ENCODE measurements at places on chromosomes 16 and 17.
A peak's percentile ranks its signal among the peaks of the same experiment; 100 is the strongest.

- no peak for DNase-seq
These were observed 13.1 kb downstream of the FOXN1 start for GRCh38 chr17:28519236-28519635.

DNA sequence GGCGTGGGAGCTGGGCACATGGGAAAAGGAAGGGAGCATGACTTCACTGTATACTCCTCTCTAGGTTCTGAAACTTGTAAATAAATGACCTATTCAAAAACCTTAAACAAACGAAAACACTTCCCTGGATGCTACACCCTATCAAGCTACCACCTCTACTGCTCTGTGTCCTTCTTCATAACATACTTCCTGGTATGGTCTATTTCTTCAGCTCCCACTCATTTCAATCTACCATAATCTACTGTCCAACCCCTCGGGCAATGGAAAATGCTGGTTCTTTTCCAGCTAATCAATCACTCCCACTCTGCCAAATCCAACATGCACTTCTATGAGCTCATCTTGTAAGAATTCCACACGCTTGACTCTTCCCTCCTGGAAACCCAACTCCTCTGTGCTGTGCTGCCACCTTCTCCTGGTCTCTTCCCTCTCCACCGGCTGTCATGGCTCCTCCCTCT, 42.4 kb downstream of the AMFR start:
- DNase-seq, result no peak

DNA sequence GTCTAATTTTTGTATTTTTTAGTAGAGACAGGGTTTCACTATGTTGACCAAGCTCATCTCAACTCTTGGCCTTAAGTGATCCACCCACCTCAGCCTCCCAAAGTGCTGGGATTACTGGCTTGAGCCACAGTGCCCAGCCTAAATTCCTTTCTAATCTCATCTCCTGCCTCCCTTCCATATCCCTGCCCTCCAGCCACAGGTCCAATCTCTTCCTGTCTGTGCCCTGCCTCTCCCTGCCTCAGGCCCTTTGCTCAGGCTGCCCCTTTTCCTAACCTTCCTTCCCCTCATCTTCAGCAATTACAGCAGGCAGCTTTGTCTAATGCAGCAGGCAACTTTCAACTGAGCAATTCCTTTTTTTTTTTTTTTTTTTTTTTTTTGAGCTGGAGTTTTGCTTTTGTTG, 46.8 kb downstream of the CFAP20 start:
- DNase-seq, result no peak

- no peak for DNase-seq
These were observed 127.9 kb downstream of the AXIN2 start for GRCh38 chr17:65433592-65433991.

DNA sequence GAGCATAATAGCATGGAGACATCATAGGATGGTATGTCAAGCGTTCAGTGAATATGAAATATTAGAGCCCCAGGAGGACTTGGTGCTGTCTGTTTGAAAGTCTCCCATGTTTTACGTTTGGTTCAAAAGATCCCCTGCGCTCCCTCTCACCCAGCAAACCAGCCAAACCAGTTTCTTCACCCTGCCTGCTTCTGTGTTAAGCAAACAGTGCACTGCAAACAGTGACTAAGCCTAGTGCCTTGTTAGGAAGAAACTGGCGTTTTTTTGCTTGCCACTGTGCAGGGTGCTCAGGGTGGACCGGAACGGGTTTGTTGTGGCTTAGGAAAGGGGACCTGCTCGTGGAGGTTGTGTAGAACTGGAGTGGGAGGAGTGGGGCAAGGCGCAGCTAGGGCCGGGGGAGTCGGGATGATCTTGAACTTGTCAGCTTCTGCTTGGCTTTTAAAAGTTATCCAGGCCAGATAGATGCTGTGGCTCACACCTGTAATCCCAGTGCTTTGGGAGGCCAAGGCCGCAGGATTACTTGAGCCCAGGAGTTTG, 7.7 kb downstream of the CDH1 start:
- DNase-seq, result no peak

- no peak for DNase-seq
These were observed 105.8 kb downstream of the DNAH9 start for GRCh38 chr17:11704041-11704440.

GRCh38 chr17:48012151-48012520, 25.5 kb downstream of the COPZ2 start:
- peak; percentile 79 for DNase-seq

DNA sequence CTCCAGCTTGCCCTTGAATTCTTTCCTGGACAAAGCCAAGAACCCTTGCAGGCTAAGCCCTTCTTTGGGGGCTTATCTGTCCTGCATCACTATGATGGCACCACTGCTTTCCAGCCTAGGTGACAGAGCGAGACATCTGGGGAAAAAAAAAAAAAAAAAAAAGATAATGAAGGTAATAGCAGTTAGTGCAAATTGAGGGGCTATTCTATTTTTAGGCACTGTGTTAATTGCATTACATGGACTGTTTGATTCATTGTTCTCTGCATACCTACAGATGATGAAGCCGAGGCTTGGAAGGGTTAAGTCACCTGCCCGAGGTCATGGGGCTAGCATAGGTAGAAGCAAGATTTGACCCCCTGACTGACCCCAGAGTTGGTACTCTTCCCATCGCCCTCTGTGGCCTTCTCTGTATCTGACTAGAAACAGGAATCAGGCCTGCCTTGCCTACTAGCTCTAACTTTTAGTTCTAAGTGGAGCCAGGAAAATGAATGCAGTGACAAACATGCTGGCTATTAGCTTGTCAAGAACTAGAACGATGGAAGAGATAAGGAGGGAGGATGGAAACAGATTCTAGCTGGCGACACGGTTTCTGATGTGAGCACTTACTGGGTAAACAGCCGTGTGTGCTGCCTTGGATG, 312.1 kb downstream of the SNX29 start:
- DNase-seq, result no peak

DNA sequence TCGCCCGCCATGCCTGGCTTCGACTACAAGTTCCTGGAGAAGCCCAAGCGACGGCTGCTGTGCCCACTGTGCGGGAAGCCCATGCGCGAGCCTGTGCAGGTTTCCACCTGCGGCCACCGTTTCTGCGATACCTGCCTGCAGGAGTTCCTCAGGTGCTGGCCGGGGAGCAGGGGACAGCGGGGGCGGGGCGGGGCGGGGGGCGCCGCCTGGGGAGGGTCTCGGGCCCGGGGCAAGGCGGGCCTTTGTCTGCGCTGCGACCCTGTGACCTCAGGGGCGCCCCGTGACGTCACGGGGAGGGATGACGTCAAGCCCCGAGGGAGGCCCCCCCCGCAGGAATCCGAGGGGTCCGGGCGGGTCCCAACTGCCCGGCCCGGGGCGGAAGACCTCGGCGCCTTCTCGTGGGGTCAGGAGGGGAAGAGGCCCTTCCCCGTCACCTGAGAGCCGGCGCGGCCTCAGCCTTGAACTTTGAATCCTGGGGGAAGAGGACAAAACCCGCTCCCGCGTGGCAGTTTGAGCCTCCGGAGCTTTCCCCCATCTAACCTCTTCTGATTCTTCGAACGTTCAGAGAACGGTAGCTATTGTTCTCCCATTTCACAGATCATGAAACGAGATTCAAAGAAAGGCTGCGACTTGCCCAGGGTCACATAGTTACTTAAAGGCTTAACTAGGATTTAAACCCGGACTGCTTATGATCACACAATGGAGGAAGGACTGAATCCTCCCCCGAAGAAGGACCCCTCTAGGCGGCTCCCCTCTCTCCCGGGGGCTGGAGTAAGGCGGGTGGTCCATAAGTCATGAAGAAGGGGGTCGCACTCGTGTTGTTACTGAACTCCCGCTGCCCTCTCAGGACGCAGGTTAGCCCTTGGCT, 527 bp downstream of the TRAF4 start:
- no peak for DNase-seq

DNA sequence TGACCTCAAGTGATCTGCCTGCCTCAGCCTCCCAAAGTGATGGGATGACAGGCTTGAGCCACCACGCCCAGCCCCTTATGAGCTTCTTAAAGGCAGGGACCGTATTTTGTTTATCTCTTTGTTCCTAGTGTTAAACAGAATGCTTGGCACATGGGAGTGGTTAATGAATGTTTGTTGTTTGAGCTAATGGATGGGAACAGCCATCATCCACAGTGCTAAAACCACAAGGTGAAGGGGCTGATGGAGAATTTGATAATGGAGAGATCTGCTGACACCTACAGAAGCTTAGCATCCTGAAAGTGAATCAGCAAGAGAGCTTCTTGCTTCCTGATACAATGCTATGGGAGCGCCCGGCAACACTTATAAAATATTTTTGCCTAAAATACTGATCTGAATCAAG, 8.6 kb upstream of the CDH1 start:
- no peak for DNase-seq

GRCh38 chr17:13030459-13031300, 12.9 kb upstream of the ELAC2 start:
- DNase-seq, result no peak

GRCh38 chr17:70111201-70111600, 36.2 kb downstream of the KCNJ16 start:
- DNase-seq, result no peak

GRCh38 chr17:77345260-77345910, 204.6 kb downstream of the SEC14L1 start:
- peak; percentile 2 for DNase-seq

DNA sequence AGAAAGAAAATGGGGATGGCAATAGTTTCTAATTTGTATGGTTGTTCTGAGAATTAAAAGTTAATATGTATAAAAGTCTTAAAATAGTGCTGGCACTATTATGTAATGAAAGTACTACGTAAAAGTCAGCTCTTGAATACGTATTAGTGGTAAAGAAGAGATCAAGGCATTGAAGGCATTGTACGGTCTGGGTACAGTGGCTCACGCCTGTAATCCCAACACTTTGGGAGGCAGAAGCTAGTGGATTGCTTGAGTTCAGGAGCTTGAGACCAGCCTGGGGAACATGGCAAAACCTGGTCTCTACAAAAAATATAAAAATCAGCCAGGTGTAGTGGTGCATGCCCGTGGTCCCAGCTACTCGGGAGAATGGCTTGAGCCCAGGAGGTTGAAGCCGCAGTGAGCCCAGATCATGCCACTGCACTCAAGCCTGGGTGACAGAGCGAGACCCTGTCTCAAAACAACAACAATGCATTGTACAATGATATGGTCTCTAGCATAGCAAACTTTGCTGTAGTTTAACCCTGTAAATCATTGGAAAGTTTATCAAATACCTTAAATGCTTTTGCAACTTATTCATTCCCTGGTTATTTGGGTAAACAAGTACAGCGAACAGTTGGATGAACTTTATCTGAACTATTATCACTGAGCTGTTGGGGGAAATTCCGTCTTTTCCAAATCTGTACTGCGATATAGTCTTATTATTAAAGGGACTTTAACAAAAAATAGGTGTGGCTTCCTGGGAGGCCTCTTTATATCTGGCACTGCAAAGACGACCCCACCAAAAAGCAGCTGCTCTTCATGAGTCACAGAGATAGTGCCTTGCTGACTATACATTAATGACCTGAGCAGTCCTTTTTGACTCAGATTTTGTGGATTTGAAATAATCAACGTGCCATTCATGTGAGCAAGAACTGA, 73.6 kb downstream of the GPRC5B start:
- DNase-seq, result no peak

DNA sequence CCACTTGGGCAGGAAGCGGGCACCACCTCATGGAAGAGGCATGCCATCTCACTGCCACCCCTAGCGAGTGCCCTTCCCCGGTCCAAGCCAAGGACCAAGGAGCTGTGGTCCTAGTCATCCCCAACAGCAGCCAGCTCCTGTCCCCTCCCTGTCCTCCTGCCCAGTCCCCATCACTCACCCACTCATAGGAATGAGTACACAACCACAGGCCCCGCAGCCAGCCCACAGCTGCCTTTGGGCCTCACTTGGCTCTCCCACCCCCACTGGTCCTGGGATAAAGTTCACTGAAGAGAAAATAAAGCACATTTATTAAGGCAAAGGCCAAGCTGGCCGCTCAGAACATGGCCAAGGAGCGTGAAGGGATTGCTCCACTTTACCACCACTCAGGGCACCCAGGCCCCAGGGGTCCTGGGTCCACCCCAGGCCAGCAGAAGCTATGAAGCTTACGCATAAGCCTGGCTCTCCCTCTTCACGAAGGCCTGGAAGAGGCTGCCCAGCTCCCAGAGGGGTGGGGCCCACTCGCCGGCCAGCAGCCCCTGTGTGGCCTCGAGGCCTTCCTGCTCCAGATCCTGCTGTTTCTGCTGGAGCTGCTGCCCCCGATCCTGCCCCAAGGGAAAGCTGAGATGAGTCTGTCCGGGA, 3.6 kb downstream of the SCRN2 start:
- DNase-seq, result no peak

DNA sequence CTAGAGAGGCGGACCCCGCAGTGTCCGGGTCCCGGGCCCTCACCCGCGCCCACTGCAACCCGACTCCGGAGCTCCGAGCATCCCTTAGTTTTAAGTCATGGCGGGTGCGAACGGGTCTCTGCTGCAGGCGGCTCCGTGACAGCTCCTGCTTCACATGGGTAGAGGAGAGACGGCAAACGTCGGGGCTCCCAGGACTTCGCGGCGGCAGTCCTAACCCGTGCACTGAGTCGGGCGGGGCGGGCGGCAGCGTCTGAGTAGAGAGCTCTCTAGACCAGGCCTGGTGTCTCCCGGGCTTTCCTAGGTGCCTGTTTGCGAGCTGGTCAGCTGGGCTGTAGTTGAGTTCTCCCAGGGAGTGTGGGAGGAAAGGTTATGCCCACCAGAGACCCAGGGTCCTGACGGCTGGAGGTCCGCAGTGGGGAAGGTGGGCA, 345 bp downstream of the TSC2 start:
- no peak for DNase-seq

DNA sequence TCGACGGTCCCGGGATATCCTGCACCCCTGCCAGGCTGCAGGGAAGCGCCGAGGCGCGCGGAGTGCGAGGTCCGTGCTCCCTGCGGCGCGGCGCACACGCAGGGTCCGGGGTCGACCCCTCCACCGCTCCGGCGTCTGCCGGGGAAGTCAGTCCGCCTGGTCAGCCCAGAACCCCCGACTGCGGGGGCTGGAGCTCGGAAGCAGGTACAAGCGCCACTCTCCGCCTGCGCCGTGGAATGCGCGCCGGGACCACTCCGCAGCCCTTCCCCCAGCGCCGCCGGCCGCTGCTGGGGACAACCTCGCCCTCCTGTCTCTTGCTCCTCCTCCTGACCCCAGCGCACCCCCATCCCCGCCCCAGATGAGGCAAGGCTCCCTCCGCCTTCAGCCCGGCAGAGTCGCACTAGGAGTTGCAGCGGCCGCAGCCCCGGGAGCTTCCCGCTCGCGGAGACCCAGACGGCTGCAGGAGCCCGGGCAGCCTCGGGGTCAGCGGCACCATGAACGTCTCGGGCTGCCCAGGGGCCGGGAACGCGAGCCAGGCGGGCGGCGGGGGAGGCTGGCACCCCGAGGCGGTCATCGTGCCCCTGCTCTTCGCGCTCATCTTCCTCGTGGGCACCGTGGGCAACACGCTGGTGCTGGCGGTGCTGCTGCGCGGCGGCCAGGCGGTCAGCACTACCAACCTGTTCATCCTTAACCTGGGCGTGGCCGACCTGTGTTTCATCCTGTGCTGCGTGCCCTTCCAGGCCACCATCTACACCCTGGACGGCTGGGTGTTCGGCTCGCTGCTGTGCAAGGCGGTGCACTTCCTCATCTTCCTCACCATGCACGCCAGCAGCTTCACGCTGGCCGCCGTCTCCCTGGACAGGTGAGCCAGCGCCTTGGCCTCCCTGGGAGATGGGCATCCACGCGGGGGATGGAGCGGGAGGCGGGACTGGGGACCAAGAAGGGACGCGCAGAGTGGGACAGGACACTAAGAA, at the start of gene GALR2:
TSS of gene GALR2 (plus strand) at position 392 of the 974 bp plus-strand sequence. CDS start at position 495, 103 bp downstream.
- DNase-seq, result no peak
